ENCODE measurements at places on chromosomes 11 and 22.

DNA sequence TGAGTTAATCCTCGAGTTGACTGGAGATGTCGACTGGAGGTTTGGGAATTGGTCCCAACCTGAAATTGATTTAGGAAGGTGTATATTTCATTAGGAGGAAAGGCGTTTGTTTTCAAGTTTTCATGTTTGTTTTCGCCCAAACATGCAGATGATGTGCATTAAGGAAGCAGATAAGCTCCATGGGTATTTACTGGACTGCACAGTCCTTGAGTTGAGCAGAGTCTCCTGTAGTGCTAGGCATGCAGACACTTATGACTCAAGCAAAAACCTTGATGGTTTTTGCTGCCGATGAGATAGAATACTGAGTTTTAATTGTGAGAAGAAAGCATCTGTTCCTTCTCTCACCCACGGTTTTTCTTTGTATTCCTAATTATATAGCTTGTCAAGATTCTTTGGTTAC, 27.9 kb downstream of the CABIN1 start:
- no peak for DNase-seq

- no peak for DNase-seq
Observed at GRCh38 chr11:117869604-117870003, 6.9 kb downstream of the FXYD6 start.

- no peak for DNase-seq
Observed at GRCh38 chr11:78535920-78536319, 38.7 kb downstream of the NARS2 start.

GRCh38 chr11:44515048-44515447, 50.4 kb upstream of the CD82 start:
- peak; percentile 81 for DNase-seq

DNA sequence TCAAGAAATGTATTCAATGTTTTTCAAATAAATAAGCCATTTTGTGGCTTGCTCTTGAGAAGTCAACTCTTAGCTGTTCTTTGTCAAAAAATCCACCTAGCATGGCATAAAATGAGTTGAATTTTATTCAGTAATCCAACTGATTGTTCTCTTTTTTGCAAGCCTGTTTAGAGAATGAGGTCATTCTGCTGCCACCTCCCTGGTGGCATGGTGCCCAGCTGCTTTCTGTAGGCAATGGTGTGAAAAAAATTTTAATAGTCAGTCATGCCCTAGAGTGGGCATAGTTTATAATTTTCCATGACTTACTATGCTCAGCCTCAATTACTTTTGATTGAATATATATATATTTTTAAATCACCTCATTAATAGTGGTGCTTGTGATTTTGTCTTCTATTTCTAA, 177.2 kb downstream of the INSC start:
- DNase-seq = no peak

DNA sequence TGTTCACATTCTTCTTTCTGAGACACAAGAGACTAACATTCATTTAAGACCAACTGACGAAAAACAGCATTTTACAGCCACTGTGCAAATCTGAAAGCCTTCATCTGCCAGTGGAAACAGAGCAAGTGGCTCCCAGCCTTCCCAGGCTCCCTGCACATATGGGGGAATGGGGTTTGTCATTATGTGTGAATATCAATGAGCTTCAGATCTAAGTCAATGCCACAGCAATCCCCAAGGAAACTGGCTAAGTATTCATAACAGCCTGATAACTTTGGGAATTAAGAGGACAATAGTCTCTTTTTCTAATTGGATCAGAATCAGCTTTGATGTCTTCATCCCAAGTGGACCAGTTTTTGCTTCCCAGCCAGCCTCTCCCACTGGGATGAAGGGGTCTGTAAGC, 66.9 kb downstream of the ABTB2 start:
- no peak for DNase-seq

- no peak for DNase-seq
Observed at GRCh38 chr11:80822308-80822707, 1381.5 kb upstream of the TENM4 start.

GRCh38 chr11:63766531-63767235, 1.9 kb downstream of the ZFTA start:
- no peak for DNase-seq

Measured in fibroblast of skin of back (primary cell).